ENCODE measurements at places on chromosomes 3 and 15.

DNA sequence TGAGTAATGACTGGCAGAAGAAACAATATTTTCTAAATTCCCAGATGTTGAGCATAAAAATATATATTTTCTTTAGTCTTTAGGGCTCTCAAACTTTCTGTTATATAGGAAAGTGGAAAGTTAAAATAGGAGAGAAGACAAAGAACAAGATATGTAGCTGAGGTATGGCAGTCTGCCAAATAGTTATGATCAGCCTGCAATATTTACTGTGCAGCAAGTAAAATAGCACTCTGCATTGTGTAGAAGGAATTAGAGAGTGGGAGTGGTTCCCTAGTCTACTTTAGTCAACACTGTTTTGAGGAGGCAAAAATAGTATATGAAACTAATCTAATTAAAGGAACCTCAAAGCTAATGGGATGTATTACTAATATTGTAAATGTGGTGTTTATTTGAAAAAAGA is 978.1 kb upstream of the ALCAM start:
- no peak for DNase-seq

DNA sequence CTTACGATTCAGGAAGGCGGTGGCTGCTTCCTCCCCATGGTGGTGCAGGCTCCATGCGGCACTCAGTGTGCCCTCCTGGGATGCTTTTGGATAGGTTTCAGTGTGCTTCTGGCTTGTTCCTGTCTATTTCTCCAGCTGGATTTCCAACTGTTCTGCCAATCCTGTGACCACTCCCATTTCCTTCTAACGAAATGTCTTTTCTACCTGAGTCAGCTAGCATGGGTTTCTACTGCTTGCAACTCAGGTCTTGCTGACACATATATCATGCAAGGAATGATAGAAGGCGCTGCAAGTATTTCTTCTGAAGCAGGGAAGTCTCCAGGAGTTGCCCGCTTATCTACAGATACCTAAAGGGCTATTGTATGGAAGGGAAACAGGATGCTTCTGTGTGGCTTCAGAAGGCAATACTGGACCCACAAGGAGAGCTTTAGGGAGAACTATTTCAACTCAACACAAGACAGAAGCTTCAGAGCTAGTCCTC is 244.4 kb downstream of the OPA1 start:
- no peak for DNase-seq

GRCh38 chr15:89416339-89417183 is 79.8 kb downstream of the RHCG start:
- peak; percentile 85 for DNase-seq

GRCh38 chr3:29721789-29722188 is 440.9 kb downstream of the RBMS3 start:
- no peak for DNase-seq

GRCh38 chr3:97793420-97794019 is 28.3 kb upstream of the CRYBG3 start:
- DNase-seq: peak; percentile 63

GRCh38 chr15:38254051-38254883 is 1.6 kb downstream of the SPRED1 start:
- peak; percentile 84 for DNase-seq

DNA sequence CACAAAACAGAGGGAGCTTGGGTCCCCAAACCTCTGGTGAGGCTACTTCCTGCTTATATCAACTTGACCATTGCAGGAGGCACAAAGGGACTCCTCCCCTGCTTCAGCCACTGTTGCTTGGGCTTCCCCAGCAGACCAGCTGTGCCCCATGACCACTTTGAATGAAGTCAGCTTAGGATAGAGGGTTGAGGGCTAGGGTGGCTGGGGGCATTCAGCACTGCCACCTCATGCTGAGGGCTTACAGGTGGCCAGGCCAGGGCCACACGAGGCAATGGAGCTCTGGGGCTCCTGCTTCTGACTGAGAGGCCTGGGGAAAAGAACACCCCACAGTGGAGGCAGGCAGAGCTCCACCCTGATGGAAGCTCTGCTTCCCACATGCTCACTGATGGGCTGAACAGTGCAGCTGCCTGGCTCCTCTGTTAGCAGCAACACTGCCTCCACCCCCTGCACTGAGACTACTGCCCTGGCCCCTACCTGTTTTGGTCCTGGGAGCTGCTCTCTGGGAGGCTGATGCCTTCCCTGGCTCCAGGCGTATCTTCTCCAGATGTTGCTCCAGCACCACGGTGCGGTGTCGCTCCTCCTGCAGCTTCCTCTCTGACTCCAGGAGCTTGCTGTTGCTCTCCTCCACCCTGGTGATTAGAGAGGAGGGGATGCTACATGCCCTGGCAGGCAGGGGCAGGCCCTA is 10.2 kb upstream of the HHATL start:
- DNase-seq: no peak

All from SK-N-DZ (cell line).